ENCODE measurements at places on chromosomes 2 and 18. TPM values are rescaled to one million over a fixed set of nuclear protein-coding genes. Genes with fewer than 3 reads are reported as not detected.
A peak's percentile ranks its signal among the peaks of the same experiment; 100 is the strongest.

AQP12A gene
- total RNA-seq: not detected

DNA sequence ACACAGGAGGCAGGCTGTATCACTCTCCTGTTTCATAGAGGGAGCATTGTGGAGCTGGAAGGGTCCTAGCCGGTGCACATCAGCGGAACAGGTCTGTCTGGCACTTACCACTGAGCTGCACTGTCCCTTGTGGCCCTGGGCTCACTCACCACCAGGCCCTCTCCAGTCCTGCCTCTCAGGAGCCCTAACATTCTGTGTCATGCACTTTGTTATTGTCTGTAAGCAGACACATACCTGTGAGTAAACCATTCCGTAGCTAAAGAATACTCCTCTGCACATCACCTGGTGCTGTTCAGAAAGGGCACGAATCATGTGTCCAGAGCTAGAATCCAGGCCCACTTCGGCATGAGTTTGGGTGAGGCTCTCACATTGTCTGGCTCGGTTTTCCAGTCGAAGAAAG, 93.6 kb downstream of the CRIM1 start:
- DNase-seq: no peak

DNA sequence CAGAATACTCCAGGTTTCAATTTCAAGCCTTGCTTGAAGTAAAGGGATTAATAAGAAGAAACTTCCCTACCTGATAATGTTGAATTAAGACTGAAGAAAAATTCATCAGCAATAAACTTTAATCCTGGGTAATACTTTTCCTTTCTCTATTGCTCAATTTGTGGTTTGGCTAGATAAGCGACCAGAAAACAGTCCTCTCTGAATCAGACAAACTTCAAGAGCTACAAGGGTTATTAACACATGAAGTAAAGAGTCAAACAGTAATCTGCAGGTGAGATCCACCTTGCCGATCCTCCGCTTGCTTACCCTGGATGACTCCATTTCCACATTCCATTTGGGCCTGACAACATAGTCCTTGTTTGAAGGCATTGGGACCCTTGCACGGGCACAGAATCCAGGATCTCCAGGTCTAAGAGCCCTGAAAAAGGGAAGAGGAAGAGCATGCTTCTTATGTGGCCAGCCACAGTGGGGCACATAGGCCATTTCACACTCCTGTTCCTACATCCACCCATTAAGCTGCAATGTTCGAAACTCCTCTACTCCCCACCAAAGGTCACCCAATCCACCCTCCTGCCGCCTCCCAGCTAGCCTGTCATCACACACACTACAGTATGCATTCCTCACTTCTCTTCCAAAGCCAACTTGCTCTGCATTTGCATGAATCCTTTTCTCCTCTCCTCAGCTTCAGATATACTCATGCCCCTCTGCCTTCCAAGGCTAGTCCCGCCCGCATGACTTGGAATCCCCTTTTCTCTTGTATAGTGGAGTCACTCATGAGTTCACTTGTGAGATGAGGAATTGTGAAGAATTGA, 39.8 kb downstream of the IWS1 start:
- DNase-seq: no peak

- no peak for DNase-seq
These were observed 7.0 kb upstream of the RNASEH1 start for GRCh38 chr2:3565117-3565516.

DNA sequence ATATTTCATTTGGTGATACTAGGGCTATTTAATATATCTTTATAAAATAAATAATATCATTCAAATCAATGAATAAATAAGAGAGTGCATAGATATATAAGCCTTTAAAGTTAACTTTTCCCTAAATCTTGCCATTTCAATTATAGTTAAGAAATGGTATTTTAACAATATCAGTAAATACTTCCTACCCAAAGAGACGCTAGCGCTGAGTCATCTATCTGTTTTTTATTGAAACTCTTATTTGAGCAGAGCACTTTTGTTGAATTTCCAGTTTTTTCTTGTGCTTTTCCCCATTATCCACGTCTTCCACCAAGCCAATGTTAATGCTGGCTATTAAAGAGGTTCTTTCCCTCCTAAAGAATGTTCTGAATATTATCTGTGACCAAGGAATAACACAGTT, 639.3 kb downstream of the DSC3 start:
- DNase-seq: no peak

DES gene
- 282 TPM for total RNA-seq

DNA sequence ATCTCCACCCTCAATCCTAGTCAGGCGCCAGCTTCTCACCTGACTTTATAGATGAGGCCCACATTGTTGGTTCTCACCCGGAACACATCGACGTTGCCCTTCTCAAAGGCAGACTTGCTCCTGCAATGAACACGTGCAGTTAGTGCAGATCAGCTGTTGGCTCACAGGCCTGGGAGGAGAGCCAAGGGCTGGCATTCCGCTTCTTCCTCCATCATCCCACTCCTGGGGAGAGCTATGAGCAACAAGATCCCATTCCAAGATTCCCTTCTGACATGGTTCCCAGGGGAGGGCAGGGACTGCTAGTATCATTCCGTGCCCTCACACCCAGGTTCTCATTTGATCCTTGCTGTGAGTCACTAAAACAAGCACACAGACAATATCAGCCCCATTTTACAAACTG, 15.1 kb downstream of the LOXHD1 start:
- DNase-seq: no peak

DNA sequence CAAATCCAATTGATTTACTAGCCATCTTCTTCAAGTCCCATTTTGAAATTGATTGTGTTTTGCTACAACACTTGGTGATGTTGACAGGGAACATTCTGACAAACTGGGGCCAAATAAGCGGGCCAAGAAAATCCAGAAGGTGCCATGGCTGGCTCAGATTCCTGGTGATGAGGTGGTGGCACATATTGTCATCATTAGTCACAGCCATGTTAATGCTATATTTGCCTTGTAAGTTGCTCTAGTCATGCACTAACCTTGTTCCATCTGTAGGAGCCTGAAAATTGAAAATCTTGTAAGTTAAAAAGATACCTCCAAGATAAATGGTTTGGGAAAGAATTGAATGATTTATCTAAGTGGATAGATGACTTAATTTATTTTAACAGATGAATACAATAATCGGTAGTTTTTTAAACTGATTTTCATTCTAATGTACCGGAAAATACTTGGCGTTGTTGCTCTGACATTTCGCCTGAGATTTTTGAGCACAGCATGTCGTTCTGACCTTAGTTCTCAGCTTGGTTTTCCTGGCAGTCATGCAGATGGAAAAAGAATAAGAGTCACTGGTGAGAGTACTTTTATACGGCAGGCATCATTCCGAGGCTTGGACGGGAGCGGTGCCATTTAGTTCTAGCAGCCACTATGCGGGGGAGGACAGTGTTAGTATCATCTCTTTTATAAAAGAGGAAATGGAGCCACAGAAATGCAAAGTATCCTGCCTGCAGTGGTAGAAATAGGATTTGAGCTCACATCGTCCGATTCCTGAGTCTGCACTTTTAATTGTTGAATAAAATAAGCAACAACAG, 133.9 kb downstream of the ZNF532 start:
- peak; percentile 80 for DNase-seq

GRCh38 chr2:38039121-38039910, 36.6 kb downstream of the CYP1B1 start:
- no peak for DNase-seq

DNA sequence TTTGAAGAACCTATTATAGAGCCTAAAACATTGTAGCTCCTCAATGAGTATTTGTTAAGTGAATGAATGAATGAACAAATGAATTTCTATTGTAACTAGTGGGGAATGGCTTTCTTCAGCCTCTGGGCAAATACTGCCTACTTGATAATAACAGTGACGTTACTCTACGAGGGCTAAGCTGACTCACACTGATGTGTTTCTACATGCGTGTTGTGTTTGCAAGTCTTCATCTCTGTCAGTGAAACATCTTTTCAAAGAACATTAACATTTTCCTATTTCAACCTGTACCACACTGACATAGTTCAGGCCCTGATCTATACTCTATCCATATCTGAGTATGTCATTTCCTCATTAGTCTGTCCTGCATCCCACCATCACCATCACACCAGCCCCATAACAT, 319.9 kb upstream of the ACVR2A start:
- no peak for DNase-seq

DNA sequence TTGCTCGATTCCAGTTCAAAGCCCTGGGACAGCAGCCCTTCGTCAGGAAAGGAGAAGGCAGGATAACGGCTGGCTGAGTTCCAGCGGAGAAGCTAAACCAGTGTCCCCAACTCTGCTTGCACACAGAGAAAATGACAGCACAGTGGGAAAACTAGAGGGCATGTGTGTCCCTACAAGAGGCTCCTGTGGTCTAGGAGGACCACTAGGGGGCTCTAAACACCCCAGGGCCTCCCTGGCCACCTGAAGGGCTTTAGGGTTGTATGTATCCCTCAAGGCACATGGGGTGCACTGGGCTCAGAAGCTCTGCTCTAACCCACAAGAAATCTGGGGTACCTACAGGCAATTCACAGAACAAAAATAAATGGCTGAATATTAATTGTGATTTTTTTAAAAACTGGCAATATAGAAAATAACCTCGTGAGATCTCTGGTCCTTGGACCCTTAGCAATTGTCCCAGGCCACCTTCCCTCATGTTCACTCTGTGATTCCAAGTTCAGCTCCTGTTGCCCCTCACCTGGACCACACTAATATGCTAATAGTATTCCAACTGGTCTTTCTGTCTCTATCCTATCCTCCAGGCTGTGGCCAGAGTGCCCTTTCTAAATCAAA, 17.5 kb downstream of the STAT1 start:
- DNase-seq: no peak

GRCh38 chr2:239902749-239903201, 122.4 kb downstream of the NDUFA10 start:
- DNase-seq: peak; percentile 50

DNA sequence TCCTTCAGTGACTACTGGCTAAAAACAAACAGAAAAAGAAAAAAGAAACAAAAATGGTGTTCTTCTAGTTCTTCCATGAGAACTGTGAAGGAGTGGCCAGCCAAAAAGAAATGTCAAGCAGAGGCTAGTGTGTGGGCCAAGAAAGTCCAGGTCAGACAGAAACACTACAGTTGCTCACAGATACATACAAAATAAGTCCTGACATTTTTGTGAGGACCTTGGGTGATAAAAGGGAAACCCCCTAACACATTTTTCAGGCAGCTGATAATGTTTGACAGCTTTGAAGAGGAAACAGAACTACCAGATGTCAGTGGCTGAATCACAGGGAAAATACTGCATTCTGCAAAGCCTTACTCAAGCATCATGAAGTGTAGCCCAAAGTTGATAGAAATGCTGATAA, 28.1 kb downstream of the ARHGAP25 start:
- no peak for DNase-seq

DNA sequence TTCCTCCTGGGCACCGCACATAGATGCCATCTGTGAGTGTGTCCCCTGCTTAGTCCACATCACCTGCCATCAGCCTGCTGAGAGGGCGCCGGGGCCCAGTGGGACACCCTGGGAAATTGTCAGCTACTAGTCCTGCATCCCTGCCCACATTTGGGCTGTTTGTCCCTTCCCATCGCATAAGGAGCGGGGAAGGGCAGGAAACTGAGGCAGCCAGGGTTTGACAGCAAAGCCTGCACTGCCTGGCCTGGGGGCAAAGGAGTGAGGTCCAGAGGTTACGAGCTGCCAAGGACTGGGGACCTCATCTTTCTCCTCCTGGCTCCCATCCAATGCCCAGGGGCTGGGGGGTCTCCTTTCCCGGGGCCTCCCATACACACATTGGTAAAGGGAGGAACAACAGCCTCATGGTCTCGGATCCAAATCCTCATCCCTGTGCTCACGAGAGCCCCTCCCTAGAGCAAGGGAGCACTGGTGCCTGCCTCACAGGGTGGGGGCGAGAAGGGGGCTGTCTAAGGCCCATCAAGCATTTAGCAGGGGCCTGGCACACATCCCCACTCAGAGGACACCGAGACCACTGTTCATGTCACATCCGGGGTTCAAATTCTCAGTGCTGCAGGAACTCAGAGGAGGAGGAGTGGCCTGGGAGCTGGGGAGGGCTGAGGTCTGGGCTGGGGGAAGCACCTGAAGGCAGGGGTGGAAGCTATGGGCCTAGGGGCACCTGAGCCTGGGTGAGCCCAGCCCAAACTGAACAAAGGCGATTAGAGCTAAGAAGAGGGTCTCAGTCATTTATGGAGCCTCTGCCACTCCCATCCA, 113.8 kb downstream of the SMAD7 start:
- DNase-seq: peak; percentile 69

DNA sequence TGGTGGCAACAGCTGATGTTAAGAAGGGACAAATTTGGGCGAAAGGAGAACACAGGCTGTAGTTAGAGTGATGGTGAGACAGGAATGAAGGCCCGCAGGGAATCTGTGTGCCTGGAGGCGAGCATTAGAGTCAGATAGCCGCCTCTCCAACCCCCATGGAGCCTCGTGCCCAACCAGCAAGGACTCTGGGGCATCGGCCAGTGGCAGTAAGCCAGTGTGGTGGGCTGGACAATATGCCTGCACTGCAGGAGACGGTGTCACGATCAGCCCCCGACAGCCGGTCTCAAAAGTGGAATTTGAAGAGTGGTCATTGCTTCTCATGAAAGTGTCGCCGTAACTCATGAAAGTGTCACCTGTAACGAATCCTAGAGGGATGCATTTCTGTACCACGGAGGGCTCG, 249.4 kb downstream of the ALPK2 start:
- no peak for DNase-seq

DARS1 gene
- total RNA-seq: 59.8 TPM

DNA sequence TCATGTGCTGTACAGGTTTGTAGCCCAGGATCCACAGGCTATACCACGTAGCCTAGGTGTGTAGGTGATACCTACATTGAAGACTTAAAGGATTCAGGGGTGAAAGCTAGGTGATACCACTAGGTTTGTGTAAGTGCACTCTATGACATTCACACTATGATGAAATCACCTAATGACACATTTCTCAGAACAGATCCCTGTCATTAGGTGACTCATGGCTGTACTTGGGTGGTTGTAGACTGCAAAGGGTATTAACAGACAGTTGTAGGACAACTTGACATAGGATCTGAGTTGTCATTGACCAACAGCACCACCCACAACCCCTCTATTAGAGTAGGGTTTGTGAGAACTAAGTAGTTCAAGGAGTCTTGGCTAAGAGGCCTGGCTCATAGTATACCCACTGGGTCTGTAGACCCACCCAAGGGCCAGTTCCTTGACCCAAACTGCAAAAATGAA, 27.7 kb upstream of the SMCHD1 start:
- DNase-seq: no peak

KIF1A gene
- 0.78 TPM for total RNA-seq

GRCh38 chr2:77017355-77017745, 504.8 kb downstream of the LRRTM4 start:
- no peak for DNase-seq

- DNase-seq: no peak
These were observed 205.4 kb downstream of the RAB3GAP1 start for GRCh38 chr2:135257383-135258090.

CAPN14 gene
- total RNA-seq: 0.21 TPM

GRCh38 chr18:13620206-13620672, 106.1 kb downstream of the FAM210A start:
- DNase-seq: no peak

All from aorta (tissue), 5 donors.